Activated T-cell treated with anti-CD3 and anti-CD28 coated beads for 48 hours (primary cell): ENCODE measurements at places on chromosomes 6 and 20.

DNA sequence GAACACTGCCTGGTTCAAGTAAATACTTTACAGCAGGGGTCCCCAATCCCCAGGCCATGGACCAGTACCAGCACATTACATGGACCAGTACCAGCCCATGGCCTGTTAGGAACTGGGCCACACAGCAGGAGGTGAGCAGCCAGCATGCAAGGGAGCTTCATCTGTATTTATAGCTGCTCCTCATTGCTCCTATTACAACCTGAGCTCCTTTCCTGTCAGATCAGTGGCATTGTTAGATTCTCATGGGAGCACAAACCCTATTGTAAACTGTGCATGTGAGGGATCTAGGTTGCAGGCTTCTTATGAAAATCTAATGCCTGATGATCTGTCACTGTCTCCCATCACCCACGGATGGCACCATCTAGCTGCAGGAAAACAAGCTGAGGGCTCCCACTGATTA, 12.0 kb upstream of the RBPJL start:
- no peak for DNase-seq

DNA sequence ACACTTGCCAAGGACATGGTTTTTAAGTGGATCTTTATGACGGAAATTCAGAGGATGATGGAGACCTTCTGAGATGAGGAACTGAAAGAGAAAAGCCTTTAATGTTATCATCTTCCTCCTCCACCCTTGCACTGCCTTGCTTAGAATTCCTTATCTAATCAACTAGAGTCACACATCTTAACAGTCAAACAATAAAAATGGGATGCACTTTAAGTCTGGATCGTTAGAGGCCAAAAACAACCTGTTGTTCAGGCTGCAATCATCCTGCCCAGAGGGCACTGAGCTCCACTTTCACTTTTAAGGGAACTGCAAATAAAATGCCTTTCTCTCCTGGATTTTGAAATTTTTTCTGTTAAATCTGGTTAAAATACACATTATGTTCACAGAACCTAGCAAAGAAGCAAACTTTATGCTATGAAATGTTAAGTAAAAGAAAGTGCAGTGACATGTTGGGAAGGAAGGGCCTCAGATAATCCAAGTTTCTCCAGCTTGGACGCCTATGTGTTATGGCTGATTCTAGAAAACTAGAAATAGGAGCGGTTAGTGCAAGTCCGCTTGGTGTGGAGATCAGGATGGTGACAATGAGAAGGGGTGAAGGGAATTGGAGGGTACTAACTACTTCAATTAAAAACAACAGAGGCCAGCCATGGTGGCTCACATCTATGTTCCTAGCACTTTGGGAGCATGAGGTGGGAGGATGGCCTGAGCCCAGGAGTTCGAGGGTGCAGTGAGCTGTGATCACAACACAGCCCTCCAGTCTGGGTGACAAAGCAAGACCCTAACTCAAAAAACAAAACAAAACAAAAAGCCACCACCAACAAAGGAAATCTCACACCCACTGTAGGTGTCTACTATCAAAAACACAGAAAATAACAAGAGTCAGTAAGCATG, 66.4 kb upstream of the KIF13A start:
- no peak for DNase-seq

DNA sequence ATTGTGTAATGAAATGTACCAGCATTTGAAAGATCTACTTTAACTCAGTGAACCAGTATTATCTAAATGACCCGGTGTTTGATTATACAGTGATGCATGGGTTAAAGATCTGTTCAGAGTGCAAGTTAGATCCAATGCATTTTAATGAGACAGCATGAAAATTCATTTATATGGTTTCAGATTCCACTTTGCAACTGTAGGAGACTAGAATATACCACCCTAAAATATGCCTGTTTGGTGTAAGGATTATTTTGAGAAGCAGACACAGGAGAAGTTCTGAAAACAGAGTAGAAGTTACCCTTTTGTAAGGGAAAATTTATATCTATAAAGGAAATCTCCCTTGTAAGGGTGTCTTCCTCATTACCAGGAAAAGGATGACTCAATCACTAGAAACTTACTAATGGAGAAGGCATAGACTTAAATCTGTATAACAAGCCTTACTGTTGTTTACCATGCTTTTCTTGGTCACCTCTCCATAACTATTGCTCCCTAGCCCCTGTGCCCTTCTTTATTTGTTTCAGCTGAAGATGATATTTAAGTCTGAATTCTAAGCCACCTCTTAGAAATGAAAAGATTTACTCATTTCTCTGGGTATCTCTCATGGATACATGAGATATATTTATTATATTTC, 105.4 kb downstream of the NCOA3 start:
- no peak for DNase-seq

DNA sequence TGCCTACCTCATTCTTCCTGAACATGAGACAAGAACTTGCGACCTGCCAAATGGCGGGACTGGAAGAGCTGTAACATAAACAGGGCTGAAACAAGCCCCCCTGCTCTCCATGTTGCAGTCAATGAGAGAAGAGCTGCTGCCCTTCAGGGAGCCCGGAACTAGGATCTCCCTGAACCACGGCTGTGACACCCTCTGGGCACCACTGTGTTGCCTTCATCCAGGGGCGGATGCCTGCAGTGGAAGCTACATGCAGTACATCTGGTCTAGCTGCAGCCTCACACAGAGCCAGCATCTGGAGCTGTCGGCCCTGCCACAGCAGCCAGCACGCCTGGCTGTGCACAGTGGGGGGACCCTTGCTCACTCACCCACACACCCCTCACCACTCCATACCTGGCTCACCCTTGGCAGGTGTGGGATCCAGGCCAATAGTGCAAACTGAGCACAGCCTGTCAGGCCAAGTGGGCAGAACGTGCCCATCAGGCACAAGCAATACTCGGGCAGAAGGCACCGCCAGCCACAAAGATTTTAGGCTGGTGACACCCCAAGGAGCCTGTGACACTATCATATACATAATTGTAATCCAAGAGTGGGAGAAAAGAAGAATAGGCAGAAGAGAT, 451.3 kb downstream of the HTR1B start:
- no peak for DNase-seq

GRCh38 chr6:170416303-170416702, 109.7 kb downstream of the FAM120B start:
- DNase-seq, result no peak

GRCh38 chr20:60283281-60283680, 325.1 kb downstream of the CDH26 start:
- DNase-seq, result no peak

- peak; percentile 8 for DNase-seq
Measured at GRCh38 chr6:12957321-12958051, 240.9 kb downstream of the PHACTR1 start.

- DNase-seq, result peak; percentile 86
Measured at GRCh38 chr20:33663161-33664084, 1.3 kb downstream of the C20orf144 start.

GRCh38 chr6:5403609-5404008, 142.3 kb downstream of the FARS2 start:
- DNase-seq, result no peak

- DNase-seq, result no peak
Measured at GRCh38 chr6:67630146-67630545, 1004.9 kb upstream of the ADGRB3 start.

- no peak for DNase-seq
Measured at GRCh38 chr6:111461860-111462259, 21.2 kb downstream of the REV3L start.

GRCh38 chr20:415820-416322, 7.8 kb downstream of the RBCK1 start:
- DNase-seq, result no peak

GRCh38 chr20:47011984-47012383, 117.3 kb downstream of the EYA2 start:
- no peak for DNase-seq

- DNase-seq, result no peak
Measured at GRCh38 chr6:168056892-168057527, 22.0 kb downstream of the FRMD1 start.

DNA sequence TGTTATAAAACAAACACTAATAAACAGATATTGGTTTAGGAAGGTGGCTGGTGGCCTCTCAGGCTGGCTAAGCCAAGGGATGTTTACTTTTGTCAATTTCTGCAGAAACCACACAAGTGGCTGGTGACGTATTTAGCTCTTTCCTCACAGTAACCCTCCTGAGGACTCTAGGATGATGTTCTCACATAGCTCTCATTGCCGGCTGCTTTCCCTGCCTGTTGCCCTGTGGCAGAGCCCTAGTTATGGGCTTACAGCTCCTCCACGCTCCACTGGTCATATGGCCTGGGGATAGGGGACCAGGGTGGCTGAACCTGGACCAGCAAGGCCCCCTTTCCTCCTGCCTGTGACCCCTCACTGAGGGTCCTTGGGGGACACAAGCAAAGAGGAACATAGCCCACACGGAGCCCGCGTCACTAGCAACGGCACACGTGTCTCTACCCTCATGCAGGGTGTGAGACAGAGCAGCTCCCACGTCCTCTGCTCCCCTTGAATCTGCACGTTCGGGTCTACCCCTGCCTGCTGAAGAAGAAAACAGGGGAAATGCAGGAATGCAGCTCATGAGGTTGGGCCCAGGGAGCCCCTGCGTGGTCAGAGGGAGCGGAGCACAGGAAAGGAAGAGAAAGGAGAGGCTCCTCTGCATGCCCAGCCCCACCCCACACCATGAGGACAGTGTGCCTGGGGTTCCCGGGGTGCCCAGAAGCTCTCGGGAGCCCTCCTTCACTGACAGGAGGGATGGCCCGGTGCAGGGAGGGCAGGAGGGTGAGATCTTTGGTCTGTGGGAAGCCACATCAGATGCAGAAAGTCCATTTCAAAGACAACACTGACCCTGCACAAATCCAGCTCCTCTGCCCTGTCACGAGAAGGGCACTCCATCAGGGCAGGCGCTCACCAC, 13.9 kb downstream of the RAMACL start:
- DNase-seq, result no peak

- no peak for DNase-seq
Measured at GRCh38 chr6:142249266-142249665, 52.5 kb upstream of the ADGRG6 start.

- no peak for DNase-seq
Measured at GRCh38 chr20:24966317-24967012, 17.4 kb downstream of the CST7 start.

GRCh38 chr6:112310439-112311125, 36.5 kb upstream of the RFPL4B start:
- no peak for DNase-seq

GRCh38 chr20:57999465-58000111, 228.9 kb downstream of the ANKRD60 start:
- DNase-seq, result no peak

DNA sequence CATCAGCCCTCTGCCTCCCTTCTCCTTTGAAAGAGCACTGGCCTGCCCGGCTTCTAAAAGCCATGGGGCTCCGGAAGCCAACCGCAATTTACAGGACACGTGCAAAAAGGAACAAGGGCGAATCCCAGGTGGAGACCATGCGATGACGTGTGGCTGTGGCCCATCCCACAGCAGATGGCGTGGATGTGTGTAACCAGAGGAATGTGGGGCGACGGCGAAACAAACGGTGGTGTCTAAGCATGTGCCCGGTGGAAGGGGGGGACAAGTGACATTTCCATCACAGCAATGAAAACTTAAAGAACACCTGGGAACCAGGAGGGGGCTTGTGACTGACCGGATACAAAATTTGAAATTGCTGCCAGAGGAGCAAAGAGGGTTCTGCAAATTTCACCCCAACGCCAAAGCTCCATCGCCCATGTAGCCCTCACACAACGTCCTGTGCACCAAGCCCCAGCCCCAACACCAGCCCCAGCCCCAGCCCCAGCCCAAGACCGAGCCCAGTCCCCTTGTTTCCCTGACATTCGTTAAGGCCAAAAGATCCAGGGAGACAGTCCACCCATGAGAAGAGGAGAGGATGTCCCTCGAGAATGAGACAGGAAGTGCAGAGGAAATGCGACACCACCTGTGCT, 159.7 kb upstream of the ZNF337 start:
- no peak for DNase-seq

DNA sequence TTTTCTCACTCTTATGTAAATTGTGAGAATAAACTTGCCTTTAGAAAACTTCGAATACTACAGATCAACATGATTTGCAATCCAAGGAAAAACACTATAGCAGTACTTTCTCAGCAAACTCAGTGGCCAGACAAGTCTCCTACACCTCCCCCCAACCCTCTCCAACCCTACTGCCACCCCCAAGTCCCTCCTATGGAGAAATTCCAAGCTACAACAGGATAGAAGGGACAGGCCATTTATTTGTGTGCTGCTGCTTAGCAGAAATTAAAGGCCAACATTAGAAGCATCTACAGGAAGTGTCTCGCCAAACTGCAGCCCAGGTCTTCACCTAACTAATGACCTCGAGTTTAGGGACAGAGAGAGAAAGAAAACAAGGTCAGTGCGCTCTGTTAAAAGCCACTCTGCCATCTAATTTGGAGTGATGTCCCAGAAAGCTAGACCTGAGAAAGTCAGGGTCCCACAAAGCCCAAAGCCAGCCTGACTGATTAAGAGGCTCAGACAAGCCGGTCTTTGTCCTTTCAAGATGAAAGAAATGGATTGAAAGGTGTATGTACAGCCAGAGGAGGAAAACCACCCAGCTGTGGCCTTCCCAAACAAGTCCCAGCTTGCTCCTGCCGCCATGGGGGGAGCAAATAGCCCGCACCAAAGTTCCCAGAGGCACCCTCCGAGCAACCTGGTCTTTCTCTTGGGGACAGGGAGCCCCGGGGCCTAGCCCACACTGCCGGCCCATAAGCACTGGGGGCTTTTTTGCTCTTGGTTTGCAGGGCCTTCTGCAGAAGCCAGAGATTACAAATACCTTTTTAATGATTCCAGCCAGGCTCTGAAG, 3.4 kb downstream of the BMP7 start:
- DNase-seq, result no peak

DNA sequence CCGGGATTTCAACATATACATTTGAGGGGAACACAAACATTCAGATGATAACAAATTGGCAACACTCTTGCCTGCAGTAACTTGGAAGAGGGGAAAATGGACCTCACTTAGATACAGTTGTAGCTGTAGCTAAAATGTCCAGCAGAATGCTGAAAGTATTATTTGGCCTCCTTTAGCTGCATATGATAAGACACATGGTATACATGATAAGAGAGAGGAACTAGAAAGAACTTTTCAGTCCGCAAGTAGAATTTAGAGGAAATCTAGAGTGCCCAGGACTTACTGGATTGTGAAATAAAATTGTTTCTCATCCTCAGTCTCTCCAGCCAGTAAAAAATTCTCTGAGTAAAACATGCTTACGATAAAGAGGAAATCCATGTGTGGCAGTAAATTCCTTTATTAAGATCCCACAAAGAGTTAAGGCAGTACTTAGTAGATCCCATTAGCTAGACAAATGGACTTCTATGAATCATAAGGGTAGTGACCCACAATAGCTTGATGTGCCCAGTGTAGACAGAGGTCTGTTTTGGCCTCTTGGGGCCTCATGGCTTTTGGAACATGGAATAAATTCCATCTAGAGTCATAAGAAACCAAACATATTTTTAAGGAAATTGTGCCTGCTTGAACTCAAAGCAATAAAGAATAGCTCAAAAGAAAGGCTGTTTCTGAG, 87.9 kb upstream of the RBM24 start:
- DNase-seq, result no peak

GRCh38 chr20:15802020-15802419, 771.2 kb downstream of the KIF16B start:
- DNase-seq, result no peak

DNA sequence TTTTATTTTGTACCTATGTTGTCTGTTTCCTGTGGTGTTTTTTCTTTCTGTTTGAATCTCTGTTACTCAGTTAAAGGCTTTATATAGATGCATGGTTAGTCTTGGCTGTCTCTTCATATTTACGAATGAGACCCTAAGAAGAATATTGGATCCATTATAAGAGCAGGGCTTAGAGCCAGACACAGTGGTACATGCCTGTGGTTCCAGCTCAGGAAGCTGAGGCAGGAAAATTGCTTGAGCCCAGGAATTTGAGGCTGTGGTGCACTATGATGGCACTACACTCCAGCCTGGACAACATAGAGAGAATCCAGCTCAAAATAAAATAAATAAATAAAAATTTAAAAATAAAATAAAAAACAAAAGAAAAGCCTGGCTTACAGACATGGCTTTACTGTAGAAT, 211.1 kb downstream of the SOD2 start:
- no peak for DNase-seq
